Fibroblast of skin of scalp (primary cell): ENCODE measurements at places on chromosomes 7 and 10.

DNA sequence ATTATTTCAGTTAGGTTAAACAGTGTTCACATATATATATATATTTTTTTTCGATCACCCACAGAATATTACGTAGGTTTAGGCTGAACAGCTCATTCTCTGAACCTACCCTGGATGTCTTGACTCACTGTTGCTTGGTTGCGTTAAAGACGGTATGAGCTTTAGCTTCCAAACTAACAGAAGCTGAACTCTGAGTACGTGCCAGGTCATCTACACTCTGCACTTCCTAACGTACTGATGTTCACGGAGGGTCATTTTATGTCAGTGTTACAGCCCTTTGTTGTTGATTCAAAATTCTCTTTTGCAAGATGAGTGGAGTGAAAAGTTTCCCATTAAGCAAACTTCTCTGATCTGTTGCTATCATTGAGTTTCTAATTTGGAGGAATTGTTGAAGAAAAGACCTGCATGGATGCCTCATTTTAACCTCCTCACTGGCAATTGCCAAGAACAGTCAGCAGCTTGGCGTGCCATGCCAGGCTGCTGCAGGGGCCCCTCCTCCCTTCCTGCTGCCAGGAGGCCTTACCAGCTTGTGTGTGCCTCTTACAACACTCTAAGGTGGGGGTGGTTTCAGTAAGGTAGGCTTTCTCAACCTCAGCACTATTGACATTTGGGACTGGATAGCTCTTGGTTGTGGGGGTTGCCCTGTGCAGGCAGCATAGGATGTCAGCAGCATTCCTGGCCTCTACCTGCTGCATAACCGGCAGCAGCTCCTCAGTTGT, 44.3 kb downstream of the INSYN2A start:
- no peak for DNase-seq

- DNase-seq = no peak
Observed at GRCh38 chr10:104541820-104542219, 99.3 kb upstream of the SORCS3 start.

DNA sequence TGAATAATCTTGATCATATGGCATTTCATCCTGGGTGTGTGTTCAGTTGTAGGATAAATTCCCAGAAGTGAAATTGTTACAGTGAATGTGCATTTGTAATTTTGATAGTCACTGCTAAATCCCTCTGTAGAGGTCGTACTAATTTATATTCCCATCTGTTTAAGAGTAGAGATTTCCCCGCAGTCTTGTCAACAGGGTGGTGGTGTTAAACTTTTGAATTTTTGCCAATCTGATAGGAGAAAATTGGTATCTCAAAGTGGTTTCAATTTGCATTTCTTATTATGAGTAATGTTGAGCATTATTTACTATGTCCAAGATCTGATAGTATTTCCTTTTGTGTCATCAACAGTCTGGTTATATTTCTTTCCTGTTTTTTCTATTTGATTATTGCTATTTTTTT, 101.7 kb downstream of the AUTS2 start:
- DNase-seq = no peak

- DNase-seq = peak; percentile 35
Observed at GRCh38 chr7:129553899-129554461, 51.6 kb downstream of the SMKR1 start.

DNA sequence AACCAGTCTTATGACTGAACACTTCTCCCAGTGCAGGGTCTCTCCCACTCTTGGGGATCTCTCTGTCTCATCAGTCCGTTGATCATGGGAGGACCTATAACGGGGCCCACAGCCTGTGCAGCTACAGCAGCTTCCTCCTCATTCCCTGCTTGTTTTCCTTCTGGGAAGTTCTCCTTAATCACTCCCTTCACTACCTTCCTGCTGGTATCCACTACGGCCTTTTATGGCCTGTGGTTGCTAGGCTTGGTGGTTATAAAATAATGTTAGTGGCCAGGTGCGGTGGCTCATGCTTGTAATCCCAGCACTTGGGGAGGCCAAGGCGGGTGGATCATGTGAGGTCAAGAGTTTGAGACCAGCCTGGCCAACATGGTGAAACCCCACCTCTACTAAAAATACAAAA, 3.5 kb upstream of the ZNF282 start:
- no peak for DNase-seq

DNA sequence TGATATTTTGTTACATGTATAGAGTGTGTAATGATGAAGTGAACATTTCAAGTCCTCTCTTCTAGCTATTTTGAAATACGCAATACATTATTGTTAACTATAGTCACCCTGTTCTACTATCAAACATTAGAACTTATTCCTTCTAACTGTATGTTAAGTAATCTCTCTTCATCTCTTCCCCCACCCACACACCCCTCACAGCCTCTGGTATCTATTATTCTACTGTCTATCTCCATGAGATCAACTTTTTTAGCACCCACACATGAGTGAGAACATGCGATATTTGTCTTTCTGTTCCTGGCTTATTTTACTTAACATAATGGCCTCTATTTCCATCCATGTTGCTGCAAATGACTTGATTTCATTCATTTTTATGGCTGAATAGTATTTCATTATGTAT, 57.7 kb upstream of the EGR2 start:
- no peak for DNase-seq

DNA sequence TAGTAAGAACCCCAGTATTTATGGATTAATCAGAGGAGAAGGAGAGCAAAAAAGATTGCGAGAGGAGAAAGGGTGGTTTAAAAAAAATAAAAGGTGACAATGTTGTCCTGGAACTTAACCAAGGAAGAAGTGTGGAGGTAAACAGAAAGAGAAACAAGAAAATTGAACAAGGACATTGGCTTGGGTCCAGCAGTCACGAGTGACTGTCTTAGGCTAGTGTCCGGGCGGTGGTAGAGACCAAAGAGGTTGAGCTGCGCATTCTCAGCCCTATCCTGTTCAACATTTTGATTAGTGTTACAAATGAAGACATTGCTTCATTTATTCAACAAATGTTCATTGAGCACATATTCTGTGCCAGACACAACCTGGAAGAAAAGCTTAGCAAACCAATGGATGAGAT, 329.9 kb downstream of the FGFR2 start:
- DNase-seq = no peak
